ENCODE measurements at places on chromosomes 11 and 22.

DNA sequence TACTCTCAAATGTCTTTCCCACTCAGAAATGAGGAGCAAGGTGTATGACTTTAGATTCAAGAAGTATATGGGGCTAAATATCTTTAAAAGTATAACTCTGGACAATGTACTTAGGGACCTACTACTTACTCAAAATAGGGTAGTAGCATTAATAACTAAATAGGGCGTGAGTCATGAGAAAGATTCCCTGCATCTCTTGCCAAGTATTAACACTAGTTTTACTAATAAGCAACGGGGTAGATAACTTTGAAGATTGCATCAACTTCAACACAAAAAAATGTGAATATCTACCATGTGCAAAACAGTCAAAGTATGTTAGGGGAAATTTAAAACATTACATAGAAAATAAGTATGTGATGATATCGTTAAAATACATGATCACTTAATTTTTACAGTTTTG is 99.6 kb downstream of the PGR start:
- no peak for DNase-seq

- DNase-seq = peak; percentile 82
Measured at GRCh38 chr11:34977089-34977912, 60.9 kb downstream of the PDHX start.

GRCh38 chr11:10485646-10486045 is 30.6 kb downstream of the AMPD3 start:
- DNase-seq = no peak

- DNase-seq = no peak
Measured at GRCh38 chr11:113270080-113270479, 44.3 kb upstream of the TTC12 start.

- peak; percentile 14 for DNase-seq
Measured at GRCh38 chr11:8019314-8020243, 32.4 kb downstream of the EIF3F start.

- DNase-seq = no peak
Measured at GRCh38 chr11:92758241-92758780, 211.1 kb upstream of the MTNR1B start.

- peak; percentile 83 for DNase-seq
Measured at GRCh38 chr22:25488244-25489020, 76.0 kb upstream of the GRK3 start.

GRCh38 chr11:24132471-24132870 is 364.4 kb upstream of the LUZP2 start:
- no peak for DNase-seq

- peak; percentile 37 for DNase-seq
Measured at GRCh38 chr11:765025-765801, 12.1 kb downstream of the GATD1 start.

DNA sequence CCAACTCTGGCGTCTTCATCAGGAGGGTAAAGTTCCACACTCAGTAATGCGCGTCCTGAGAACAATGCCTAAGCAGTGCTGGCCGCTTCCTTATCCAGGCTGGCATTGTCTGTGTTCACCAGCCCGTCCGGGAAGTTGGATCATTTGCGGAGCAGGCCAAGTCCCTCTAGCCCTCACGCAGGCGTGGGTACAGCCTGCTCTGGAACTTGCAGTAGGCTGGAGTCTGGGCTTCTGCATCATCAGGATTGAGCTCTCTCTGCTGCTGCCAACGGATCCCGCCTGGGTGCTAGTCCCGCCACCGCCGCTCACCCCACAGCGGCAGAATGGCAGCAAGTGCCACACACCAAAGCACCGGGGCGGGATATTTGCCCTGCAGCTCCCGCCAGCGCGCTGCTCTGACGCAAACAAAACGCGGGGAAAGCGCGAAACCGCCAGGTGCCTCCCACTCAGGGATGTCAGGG is 29.0 kb downstream of the GLYATL1 start:
- DNase-seq = no peak

GRCh38 chr11:10488121-10488933 is 33.3 kb downstream of the AMPD3 start:
- DNase-seq = no peak

DNA sequence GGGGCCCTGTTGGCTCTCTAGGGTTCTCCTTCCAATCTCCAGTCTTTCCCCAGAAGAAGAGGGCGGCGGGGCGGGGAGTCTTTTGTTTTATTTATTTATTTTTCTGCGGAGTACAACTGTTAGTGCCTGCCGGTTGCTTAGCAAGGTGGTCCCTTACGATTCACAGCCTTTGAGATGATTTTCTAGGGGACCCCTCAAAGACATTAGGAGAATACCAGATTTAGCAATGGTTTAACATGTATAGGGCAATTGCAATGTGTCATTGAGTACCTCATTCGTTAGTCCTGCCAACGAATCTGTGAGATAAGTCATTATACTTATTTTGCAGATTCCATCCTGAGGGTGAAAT is 307 bp upstream of the MRPL16 start:
- DNase-seq = no peak

DNA sequence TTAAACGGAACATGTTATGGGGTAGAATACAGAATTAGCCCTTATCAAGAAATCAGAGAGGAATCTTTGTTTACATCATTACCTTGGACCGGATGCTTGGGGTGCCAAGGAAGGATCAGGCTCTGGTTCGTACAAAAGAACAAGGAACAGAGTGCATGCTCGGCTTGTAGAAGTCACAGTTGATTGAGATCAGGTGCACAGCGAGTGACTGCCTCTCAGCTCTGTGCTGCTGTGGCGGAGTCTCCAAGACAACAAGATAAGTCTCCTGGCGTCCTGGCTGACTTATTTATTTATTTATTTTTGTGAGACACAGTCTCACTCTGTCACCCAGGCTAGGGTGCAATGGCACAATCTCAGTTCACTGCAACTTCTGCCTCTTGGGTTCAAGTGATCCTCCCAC is 31.8 kb downstream of the GLB1L2 start:
- no peak for DNase-seq

DNA sequence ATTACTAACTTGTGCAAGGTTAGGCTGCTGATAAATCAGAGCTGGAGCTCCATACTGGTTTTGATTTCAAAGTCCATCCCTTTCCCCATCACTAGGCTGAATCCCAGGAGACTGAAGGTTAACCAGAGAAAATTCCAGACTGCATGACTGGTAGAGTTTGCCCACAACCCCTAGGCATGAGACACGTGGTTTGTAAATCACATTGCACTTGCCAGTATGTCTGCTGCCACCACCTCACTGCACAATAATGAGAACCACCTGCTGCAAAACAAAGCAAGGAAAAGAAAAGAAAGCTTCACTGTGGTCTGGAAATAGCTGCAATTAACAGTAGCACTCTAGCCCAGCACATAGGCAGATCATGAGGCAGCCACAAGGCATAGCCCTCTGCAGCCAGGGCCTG is 67.6 kb upstream of the NTM start:
- DNase-seq = no peak

DNA sequence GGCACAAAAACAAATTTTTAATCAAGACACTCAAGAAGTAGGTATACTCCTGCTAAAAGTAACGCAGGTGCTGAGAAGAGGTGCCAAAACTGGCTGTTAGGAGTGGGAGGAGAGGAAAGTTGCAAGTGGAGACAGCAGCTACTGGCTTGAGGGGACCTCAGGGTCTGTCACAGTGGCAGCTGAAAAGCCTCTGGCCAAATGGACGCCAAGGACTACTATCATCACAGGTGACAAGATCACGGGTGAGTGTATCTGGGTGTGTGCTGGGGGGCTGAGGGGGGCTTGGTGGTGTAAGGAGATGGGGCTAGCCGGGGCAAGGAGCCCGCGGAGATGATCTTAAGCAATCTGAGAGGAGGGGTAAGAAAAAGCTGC is 687 bp downstream of the ZNF202 start:
- DNase-seq = peak; percentile 6

GRCh38 chr11:116386118-116386699 is 386.6 kb downstream of the BUD13 start:
- no peak for DNase-seq
